ENCODE measurements at places on chromosomes 16 and 17.
A peak's percentile ranks its signal among the peaks of the same experiment; 100 is the strongest.

DNA sequence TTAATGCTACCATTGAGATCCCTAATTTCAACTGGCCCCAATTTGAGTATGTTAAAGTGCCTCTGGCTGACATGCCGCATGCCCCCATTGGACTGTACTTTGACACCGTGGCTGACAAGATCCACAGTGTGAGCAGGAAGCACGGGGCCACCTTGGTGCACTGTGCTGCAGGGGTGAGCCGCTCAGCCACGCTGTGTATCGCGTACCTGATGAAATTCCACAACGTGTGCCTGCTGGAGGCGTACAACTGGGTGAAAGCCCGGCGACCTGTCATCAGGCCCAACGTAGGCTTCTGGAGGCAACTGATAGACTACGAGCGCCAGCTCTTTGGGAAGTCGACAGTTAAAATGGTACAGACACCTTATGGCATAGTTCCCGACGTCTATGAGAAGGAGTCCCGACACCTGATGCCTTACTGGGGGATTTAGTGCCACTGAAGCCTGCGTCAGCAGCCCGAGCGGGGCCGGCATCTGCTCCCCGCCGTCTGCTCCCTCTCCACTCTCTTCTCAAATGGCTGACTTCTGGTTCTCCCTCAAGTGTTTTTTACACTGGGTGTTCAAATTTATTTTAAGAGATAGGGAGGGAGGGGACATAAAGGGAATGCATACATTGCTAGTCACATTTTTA lies 22.9 kb downstream of the DUSP14 start:
- no peak for DNase-seq

DNA sequence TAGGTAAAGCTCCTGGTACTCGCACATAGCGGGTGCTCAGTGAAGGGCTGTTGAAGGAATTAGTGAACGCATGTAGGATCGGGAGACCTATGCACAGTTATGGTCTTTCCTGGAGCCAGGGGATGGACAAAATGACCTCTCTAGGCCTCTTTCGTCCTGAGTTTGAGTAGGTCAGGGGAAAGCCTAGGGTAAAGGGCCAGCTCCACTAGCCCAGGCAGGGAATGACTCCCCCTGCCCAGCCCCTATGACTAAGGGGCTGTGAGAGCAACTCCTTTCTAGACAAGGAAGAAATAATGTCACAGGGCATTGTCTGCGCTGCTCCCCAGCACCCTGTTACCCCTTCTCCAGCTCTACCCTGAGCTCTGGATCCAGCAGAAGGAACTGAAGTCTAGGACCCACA lies 24.6 kb upstream of the FMNL1 start:
- DNase-seq, result no peak

DNA sequence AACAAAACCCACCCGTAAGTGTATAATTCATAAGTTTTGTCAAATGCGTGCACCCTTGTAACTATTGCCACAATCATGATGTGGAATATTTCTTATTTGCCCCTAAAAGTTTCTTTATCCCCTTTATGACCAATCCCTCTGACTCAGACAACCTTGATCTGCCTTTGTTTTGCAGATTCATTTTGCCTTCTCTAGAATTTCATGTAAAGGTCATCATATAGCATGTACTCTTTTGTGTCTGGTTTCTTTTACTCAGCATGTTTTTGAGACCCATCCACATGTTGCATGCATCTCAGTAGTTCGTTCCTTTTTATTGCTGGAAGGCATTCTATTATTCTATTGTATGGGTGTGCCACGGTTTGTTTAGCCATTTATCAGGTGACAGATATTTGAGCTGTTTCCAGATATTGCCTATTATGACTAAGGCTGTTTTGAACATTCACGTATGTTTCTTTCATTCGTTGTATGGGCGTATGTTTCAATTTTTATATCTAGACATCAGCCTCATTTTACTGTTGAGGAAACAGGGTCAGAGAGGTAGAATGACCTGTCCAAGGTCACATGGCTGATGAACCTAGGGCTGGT lies 192.4 kb downstream of the RAB11FIP4 start:
- DNase-seq, result no peak

DNA sequence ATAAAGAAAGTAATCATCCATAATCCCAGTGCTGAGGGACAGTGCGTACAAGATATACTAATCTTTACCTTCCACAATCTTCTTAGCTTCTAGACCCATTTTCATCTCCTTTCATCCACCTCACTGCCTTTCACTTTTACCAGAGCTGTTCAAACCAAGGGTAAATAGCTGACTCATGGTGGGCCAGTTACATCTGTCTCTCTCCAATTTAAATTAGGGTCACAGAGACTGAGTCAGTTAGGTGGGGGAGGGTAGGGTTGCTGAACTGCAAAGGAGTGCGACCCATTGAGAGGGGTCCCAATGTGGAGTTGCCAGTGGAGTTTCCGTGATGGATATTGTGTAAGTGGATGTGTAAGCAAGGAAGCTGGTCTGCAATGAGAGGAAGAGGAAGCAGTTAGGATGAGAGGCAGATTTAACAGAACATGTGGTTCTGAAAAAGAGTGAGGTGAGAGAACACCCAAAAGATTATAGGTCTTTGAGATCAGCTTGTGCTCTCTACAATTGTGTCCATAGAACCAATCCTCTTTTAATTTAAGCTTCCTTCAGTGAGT lies 83.5 kb downstream of the GP2 start:
- DNase-seq, result no peak

DNA sequence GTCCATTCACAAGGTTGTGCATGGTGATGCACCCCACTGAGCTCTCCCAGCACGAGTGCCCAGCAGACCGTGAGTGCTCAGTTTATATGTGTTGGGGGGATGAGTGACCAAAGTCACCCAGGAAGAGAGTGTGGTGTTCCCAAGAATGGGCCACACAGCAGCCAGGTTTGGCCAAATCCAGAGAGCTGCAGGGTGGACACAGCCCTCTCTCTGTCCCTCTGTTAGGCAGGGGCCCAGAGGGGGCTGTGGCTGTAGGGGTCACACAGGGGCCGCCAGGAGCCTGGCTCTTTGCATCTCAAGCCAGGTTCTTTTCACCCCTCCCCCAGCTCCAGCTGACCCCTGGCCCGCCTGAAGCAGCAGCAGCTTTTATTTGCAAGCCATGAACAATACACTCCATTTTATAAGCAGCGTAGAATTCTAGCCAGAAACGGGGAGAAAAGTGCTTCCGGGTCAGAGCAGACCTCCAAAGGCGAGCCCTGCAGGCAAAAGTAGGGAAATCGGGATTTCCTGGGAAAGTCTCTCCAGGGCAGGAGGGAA lies 13.3 kb downstream of the COTL1 start:
- no peak for DNase-seq

DNA sequence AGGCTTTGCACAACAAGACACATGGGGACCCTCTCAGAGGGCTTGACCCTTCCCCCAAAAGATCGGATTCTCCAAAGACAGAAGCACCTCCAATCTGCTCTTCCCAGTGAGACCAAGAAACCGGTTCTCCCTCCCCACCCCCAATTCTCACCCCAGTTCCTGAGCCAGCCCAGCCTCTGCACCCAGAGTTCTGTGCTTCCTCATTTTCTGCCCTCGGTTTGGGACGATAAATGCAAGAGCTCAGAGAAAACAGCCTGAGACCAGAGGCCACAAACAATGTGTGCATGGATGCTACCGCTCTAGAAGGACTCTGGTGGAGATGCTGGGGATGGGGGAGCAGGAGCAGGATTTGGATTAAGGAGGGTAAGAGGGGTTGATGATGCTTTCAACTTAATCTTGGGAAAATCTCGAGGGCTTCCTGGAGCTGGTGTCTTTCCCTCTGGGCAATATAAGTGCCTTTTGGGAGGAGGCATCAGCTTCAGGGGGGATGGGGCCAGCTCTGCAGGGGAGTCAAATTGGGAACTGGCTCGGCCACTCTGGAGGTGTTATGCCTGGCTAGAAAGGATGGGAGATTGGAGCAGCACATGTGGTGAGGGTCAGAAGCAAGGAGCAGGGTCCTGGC lies 6.0 kb downstream of the KRT15 start:
- DNase-seq, result no peak

DNA sequence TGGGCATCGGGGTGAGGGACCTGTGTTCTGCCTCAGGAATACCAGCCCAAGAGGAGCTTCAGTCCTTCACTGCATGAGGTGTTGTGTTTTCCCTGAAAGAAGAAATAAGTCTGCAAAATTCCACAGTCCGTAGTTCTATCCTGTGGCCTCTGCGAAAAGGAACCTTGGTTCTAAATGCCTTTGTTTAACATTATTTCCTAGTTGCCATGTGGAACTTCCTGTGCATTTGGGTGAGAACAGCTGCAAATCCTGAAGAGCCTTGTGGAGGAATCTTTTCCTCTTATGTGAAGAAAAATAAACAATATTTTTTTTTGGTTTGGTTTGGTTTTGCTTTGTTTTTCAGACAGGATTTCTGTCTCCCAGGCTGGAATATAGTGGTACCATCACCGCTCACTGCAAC lies 9.8 kb downstream of the PSKH1 start:
- DNase-seq, result no peak

- no peak for DNase-seq
These were observed 133.1 kb downstream of the ANKRD11 start for GRCh38 chr16:89357055-89357816.

GRCh38 chr17:1813088-1813487 lies 16.6 kb downstream of the SMYD4 start:
- no peak for DNase-seq

DNA sequence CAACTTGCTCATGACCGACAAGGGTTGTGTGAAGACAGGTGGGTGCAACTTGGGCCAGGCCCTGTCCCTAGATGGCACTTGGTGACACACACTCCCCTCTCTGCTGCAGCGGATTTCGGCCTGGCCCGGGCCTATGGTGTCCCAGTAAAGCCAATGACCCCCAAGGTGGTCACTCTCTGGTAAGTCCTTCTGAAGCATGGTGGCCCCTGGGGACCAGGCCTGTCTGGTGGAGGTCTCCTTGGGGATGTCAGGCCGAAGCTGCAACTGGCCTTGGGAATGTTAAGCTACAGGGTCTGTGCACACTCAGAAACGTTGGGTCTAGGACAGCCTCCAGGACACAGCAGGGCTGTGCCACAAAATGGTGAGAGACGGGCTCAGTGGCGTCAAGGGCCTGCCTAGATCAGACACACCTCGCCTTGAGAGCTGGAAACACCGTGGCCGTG lies 6.8 kb downstream of the CDK10 start:
- DNase-seq, result no peak

DNA sequence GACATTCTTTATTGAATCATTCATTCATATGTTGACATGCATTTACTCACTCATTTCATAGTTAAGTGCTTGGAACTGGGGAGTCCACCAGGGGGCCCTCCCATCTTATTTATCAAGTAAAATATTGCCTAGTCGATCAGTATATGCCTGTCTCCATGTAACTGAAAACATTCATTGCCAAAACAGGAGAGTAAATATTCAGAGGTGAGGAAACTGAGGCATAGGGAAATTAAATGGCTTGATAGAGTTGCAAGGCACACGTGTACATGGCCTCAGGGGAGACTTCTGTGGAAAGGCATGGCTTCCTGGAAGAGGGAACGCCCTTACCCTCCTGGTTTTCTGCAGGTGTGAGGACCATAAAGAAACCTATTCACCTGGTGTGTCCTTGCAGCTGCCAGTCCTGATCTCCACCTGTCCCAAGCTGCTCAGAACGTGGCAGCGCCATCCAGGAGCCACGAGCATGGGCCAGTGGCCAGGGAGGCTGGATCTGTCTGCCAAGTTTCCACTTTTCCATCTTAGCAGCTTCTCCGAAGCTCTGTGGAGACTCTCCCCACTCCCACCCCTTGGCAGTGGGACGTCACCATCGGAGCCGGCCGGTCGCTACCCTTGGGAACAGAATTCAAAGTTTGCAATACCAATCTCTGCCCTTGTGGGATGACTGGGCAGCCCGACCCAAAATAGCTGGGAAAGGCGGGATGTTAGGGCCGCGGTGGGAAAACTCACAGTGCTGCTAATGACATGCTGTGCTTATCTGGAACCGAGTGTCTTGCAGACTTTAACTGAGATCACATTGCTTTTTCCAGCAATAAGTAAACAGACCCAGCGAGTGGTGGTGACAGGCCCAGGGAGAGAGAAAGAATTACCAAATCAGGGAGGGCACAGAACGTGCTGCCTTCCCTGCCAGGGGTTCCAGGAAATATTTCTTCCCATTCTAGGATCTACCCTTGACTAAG lies 4.1 kb upstream of the C1QTNF1 start:
- peak; percentile 83 for DNase-seq

DNA sequence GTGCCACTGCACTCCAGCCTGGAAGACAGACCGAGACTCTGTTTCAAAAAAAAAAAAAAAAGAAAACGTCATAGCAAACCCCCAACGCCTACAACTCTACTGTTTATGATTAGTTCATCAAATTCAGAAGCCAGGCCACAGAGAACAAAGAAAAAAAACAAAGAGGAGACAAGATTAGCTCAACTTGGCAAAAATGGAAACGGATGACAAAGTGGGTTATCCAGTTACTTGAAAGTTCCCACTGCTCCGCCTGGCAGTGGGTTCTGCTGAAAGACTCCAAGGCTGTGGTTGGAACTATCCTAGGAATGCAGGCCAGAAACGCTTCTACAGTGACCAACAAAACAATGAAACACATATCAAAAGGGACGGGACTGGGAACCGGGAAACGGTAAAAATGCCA lies 53.1 kb downstream of the MRM3 start:
- DNase-seq, result peak; percentile 93

DNA sequence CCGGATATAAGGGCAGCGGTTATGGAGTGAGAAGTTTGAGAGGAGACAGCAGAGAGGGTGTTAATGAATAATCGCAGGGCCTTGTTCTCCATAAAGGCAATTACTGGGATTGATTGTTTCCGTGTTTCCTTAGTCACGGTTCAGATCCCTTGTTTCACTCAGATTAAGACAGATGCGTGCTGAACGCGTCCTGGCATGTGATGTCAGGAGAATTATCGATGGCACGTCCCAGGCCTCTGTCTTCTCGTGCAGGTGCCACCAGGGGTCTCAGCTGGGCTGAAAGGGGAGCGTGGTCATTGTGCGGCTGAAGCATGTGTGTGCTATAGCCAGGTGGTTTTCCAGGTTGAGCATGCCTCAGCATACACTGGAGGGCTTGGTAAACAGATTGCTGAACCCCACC lies 142.4 kb upstream of the NOL11 start:
- DNase-seq, result no peak

- no peak for DNase-seq
These were observed 997.8 kb upstream of the EEF2KMT start for GRCh38 chr16:6095414-6095813.

GRCh38 chr17:36474571-36474970 lies 11.9 kb upstream of the ZNHIT3 start:
- no peak for DNase-seq

GRCh38 chr16:85361441-85362118 lies 249.3 kb upstream of the CIBAR2 start:
- no peak for DNase-seq

- DNase-seq, result peak; percentile 31
These were observed 14.7 kb downstream of the BEAN1 start for GRCh38 chr16:66441586-66442375.

DNA sequence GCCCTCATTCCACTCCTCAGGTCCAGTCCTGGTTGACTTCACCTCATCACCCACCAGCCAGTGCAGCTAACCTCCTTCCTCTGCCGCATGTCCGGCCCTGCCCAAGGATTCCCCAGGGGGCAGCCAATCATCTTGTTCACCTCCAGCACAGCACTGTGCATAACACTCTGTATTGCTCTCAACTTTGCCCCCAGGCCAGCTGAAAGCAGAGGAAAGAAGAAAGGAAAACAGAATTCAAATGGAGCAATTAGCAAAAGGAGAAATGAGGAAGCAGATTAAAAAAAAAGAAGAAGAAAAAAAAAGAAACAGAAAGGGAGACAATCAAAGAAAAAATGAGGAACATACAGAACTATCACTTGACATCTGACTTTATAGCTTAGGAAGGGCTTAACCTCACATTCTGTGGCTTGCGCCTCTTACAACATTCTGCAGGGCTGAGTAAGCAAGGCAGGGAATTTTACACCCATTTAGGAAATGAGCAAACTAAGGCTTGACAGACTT lies 26.1 kb downstream of the GAS7 start:
- no peak for DNase-seq

Measured in fibroblast of the conjunctiva (primary cell).